ENCODE measurements at places on chromosomes 13 and 19. TPM values are rescaled to one million over a fixed set of nuclear protein-coding genes. Genes with fewer than 3 reads are reported as not detected.
A peak's percentile ranks its signal among the peaks of the same experiment; 100 is the strongest.

GRCh38 chr13:91724591-91724990 is 326.2 kb downstream of the GPC5 start:
- DNase-seq, result no peak

GRCh38 chr19:58305932-58306323 is 751 bp downstream of the ERVK3-1 start:
- DNase-seq, result no peak

DNA sequence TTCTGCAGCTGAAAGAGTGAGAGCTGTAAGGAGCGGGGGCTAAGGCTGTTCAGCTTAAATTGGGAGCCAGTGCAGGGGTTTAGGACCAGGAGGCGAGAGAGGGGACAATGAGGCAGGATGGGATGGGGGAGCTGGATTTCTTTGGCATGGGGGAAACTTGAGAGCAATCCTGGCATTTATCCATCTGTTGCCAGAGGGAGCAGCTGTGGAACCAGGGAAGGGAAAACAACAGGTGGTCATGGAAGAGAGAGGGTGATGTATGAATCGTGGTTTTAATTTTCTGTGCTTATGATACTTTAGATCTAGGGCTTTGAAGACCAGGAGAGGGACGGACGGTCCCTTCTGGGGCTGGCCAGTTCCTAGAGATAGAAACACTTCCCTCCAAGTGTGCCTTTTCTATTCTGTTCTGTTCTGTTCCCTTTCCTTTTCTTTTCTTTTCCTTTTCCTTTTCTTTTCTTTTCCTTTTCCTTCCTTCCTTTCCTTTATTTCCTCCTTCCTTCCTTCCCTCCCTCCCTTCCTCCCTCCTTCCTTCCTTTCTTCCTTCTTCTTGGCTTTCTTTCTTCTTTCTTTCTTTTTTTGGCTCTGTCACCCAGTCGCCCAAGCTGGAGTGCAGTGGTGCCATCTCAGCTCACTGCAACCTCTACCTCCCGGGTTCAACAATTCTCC is 16.0 kb upstream of the CCL25 start:
- no peak for DNase-seq

Gene LYPD5
- total RNA-seq, result not detected

Gene SPINT2
- 9.2 TPM for total RNA-seq

Gene PAF1
- total RNA-seq, result 67.3 TPM

DNA sequence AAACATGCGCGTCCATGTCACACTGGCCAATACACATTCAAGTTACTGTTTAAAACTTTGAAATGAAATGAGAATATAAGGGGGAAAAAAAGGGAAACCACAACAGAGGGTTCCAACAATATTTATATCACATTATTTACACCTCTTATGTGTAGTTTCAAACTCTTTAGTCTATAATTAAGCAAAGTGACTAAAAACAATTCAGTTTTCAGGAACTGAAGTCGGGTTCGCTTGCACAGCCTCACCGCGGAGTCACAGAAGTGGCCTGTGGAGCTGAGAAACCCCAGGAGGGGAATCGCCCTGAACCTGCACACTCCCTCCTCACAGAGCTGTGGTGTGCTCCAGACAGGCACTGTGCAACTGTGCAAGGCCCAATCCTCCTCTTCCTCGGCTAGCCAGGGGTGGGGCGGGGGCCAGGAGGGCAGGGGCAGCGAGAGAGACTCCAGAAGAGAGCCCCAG is 75.9 kb downstream of the STK24 start:
- DNase-seq, result no peak

DNA sequence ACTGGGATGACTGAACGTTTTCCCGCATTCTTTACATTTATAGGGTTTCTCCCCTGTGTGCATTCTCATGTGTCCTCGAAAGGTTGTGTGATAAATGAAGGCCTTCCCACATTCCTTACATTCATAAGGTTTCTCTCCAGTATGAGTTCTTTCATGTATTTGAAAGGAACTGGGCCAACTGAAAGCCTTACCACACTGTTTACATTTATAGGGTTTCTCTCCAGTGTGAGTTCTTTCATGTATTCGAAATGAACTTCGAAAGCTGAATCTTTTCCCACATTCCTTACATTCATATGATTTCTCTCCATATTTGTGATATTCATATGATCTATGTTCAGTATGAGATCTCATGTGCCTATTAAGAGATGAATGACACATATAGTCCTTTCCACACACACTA is 19.4 kb downstream of the ZNF709 start:
- no peak for DNase-seq

Gene CNFN
- 2.2 TPM for total RNA-seq

- no peak for DNase-seq
These were observed 67.6 kb downstream of the TNFRSF19 start for GRCh38 chr13:23637829-23638228.

Gene PEAK3
- not detected for total RNA-seq

DNA sequence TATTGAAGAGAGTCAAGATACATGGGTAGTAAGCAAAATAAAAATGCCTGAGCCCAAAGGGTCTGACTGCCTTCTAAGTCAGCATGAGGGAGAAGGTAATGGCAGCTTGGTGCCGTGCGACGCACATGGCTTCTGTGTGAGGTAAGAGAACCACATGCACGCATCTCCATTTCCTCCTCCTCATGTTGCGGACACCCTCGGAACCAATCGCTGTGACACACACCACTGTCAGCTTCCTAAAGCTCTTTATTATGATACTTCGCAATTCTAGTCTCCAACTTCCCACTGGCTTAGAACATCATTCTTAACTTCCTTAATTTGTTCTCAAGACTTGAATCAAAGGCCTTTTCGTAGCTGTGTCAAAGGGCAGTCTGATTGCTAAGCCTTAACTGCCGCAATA is 170.1 kb downstream of the OXGR1 start:
- DNase-seq, result no peak

GRCh38 chr13:114071410-114071809 is 61.0 kb downstream of the RASA3 start:
- peak; percentile 55 for DNase-seq

- DNase-seq, result no peak
These were observed 7.7 kb downstream of the AP1M1 start for GRCh38 chr19:16205205-16206045.

- DNase-seq, result peak; percentile 87
These were observed 1.9 kb upstream of the HNRNPL start for GRCh38 chr19:38851622-38852230.

DNA sequence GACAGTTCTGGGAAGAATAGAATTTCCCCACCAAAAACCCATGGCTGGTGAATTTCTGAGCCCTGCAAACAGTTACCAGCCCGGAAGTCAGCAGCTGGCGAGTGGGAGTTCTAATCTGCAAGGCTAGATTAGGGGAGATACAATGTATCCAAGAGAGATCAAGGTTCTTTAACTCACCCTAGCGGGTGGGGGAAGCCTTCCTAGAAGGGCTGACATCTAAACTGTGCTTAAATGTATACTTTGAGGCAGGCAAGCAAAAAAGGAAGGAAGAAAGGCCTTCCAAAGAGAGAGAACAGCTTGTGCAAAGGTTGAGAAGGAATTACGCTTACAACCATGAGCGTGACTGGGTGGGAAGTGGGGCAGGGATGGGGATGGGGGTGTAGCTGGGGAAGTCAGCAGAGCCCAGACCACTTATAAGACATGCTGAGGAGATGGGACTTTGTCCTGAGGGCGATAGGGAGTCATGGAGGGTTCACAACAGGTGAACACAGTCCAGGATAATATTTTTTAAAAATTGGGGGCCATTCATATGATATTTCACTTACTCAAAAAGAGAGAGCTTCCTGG is 20.8 kb upstream of the ZNRF4 start:
- DNase-seq, result no peak

DNA sequence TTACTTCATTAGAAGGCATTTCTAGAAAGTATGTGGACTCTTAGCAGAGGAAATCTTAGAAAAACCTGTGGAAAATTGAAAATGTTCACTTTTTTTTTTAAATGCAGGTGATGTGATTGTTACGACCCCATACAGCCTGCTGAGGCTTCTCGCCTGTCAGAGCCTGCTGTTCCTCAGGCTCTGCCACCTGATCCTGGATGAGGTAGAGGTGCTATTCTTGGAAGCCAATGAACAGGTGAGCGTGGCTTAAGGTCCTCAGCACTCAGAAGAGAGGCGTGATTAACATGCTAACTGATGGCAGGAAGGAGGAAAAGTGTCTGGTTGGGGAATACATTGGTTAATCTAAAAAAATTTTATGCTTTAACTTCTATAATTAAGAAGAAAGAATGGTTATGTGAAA is 71.4 kb downstream of the SLC7A9 start:
- no peak for DNase-seq

- no peak for DNase-seq
These were observed 97.0 kb upstream of the GPR183 start for GRCh38 chr13:99404005-99404755.

GRCh38 chr13:82675024-82675423 is 1207.2 kb downstream of the SLITRK1 start:
- no peak for DNase-seq

Gene SSC5D
- total RNA-seq, result 1.5 TPM

Gene TMEM86B
- 5.8 TPM for total RNA-seq

Gene CGB5
- not detected for total RNA-seq

- DNase-seq, result peak; percentile 55
These were observed at the start of gene BCAM for GRCh38 chr19:44808463-44809371. Gene BCAM, plus strand, starts transcription at chr19:44809103. Its CDS starts 22 bp downstream, at chr19:44809125.

Gene RAB3A
- total RNA-seq, result 9.2 TPM

DNA sequence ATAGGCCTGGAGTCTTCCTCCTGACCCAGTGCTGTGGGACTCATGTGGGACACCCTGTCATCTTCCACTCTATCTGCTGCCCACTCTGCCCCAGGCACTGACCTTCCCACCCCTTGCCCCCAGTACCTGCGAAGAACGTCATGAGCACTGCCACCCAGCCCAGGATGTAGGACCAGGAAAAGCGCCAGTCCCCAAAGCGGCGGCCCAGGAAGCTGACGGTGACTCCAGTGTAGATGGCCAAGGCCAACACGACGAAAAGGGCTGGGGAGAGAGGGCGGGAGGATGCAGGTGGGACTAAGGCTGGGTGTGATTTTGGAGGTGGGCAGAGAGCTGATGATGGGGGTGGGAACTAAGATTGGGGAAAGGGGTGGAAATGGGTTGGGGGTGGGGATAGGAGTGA is 7.4 kb downstream of the LIM2 start:
- no peak for DNase-seq

GRCh38 chr19:11578258-11579142 is 1.1 kb upstream of the ACP5 start:
- no peak for DNase-seq

DNA sequence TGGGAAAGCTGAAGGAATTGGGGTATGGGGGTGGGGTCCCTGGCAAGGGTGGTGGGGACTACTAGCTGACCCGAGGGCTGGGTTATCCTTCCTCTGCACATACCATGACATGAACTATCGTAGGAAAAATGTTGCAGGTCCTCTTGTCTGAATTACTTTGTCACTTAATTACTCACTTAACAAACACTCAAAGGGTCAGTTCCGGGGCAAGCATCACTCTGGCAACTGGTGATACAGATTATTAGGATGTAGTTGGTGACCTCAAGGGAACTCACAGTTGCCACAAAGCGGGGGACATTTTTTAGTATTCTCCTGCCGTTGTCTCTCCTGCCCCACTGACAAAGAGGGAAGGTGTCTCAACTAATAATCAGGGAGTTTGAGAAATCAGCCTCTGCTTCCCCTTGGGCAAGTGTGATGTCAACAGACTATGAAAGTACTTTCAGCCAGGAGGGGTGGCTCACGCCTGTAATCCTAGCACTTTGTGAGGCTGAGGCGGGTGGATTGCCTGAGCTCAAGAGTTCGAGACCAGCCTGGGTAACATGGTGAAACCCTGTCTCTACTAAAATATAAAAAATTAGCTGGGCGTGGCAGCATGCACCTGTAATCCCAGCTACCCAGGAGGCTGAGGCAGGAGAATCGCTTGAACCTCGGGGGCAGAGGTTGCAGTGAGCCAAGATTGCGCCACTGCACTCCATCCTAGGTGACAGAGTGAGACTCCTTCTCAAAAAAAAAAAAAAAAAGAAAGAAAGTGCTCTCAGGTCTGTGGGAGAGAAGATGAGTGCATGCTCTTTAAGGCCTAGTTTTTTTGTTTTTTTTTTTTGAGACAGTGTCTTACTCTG is 10.3 kb downstream of the DNAJB1 start:
- DNase-seq, result no peak

DNA sequence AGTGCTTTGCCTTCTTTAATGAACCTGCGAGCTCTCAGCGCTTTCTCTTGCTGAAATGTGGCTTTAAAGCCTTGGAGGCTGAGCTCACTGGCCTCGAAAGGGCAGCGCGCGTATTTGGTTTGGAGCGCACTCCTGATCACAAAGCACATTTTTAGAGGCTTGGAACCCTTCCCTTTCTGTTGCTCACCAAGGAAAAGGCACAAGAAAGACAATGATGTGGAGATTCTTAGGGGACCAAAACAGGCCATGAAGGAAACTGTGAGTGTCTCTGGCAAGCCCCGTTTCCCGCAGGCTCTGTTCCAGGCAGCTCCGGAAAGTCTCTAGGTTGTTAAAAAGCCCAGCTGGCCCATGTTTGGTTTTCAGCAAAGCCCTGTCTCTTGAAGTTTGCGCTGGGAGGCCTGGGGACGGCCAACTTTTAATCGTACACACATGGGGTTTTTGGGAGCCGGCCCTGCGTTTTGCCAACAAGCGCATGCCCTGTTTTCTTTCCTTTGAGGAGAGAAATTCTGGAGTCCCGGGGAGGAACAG is 9.4 kb upstream of the SPC24 start:
- DNase-seq, result no peak

DNA sequence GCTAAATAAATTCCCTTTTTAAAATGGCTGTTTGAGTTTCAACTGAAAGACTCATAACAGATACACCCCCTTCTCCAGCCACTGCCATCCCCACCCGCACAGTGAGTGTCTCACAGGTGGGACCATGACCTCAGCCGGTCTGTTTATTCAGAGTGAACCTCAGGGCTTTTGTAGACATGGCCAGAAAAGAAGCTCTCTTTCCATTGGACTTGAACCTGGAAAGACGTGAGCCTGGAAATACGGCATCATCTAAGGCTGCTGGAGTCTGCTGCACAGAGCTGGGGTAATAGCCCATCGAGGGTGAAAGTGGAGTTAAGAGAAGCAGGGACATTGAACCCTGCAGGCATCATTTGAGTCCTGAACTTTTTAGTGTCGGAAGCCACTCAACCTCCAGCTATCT is 15.2 kb upstream of the KPNA3 start:
- no peak for DNase-seq

- no peak for DNase-seq
These were observed 194.4 kb downstream of the GGACT start for GRCh38 chr13:100394005-100394695.

DNA sequence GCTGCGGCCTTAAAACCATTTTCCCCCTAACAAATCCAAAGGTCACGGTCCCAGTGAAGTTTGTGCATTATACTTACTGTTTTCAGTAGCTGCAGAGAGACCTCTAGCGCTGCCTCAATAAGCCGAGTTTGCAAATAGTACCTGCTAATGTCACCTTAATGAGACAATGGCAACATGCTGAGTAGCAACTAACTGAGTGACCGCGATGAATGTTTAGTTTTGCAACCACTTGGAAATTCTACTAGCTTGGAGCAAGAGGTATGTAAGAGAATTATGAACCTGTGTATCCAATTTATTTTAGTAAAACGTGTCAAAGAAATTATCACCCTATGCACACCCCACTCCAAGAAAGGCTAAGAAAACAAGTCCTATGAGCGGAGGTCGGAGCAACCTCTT is 1.2 kb downstream of the KPNA3 start:
- no peak for DNase-seq

Gene CD33
- total RNA-seq, result not detected

Gene TMEM161A
- 44.8 TPM for total RNA-seq

- DNase-seq, result no peak
These were observed 269.3 kb downstream of the KCNRG start for GRCh38 chr13:50284540-50284939.

GRCh38 chr19:38908911-38909310 is 3.1 kb downstream of the CCER2 start:
- no peak for DNase-seq

GRCh38 chr13:45119469-45119990 is 780 bp upstream of the GTF2F2 start:
- no peak for DNase-seq

Gene MBD3L3
- not detected for total RNA-seq

Data from neural crest cell (in vitro differentiated cells).